GM12891 (cell line): ENCODE measurements at places on chromosomes 3 and 15.

DNA sequence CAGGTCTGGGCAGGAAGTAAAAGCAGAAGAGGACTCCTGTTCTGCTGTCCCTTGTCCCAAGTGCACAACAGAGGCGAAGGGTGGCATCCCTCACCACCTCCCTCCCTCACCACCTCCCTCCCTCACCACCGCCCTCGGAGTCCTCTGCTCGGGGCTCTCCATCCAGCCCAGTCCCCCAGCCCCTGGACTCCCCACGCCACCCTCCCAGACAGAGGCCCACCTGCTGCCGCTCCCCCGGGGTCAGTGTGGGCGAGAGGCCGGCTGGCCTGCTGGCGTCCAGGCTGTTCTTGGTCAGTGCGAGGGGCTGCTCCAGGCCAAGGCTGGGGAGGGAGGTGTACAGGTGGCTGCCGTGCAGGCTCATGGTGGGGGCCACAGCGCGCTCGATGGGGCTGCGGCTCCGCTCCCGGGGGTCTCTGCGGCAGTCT lies 79.1 kb downstream of the VGLL4 start:
- no peak for DNase-seq

DNA sequence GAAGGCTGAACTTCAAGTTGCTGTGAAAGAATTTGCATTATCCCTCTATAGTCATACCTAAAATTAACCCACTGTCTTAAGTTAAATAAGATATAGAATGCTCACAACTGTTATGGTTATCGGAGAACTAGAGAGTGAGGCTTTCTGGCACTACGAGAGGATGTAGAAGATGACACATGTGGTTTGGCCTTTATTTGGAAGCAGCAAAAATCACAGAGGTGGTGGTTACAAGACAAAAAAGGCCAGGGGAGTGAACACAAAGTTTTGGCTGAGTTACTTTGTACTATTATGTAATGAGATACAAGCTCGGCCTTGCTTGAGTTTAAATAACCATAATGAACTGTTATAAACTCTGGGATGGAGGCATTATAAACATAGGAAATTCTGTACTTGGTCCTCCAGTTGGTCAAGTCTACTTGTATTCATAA lies 78.3 kb upstream of the ICE2 start:
- DNase-seq: no peak

- DNase-seq: no peak
Measured at GRCh38 chr3:29065211-29065785, 215.6 kb upstream of the RBMS3 start.

GRCh38 chr3:151964743-151965142 lies 91.3 kb downstream of the SUCNR1 start:
- no peak for DNase-seq

DNA sequence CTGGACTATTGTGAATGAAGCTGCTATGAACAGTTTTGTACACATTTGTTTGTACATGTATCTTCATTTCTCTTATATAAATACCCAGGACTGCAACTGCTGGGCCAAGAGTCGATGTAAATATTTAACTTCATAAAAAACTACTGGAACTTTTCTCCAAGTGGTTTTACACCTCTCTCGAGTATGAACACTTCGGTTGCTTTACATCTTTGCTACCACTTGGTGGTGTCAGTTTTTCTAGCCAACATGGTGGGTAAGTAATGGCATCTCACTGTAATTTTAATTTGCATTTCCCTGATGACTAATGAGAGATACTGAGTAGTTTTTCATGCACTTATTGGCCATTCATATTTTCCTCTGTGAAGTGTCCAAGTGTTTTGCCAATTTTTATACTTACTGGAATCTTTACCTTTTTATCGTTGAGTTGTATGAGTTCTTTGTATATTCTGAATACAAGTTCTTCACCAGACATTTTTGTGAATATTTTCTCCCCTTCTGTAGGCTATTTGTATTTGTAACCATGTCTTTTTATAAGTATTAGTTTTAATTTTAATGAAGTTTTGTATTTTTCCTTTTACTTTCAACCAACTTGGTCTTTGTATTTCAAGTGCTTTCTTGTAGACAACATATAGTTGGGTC lies 44.4 kb downstream of the PCOLCE2 start:
- DNase-seq: no peak

DNA sequence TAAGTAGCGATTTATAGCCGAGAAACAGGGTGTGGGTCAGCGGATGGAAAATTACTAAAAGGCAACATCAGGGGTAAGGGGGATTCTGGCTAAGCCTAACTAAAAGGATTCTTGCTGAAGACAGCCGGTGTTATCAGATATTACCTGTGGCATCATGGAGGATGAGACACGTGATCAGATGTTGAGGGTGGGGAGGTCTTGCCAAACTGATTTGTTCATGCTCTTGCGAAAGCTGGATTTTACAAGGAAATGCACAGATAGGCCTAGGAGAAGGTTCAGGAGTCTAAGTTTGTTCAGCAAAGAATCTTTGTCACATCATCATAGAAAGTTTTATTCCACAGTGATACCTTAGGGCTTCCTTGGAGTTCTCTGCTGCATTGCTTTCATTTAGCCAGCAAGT lies 396.8 kb upstream of the TBL1XR1 start:
- DNase-seq: no peak

- DNase-seq: no peak
Measured at GRCh38 chr15:57911247-57911646, 154.3 kb downstream of the ALDH1A2 start.

DNA sequence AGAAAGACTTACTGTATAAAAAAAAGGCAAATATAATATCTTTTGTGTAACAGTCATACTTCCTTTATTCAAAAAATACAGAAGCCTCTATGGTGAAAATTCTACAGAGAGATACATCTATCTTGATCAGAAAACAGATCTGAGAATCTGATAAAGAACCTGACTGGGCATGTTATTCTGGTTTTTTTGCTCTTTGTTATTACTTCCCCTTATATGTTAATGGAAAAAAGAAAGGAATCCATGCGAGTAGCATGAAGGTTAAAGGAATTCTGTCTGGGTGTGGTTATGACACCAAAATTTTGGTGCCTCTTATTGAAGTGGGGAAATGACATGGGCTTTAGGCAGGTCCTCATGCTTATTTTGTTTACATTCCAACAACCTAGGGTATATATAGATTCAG lies 81.7 kb downstream of the BCHE start:
- no peak for DNase-seq

GRCh38 chr3:133377396-133377795 lies 22.5 kb upstream of the BFSP2 start:
- no peak for DNase-seq

DNA sequence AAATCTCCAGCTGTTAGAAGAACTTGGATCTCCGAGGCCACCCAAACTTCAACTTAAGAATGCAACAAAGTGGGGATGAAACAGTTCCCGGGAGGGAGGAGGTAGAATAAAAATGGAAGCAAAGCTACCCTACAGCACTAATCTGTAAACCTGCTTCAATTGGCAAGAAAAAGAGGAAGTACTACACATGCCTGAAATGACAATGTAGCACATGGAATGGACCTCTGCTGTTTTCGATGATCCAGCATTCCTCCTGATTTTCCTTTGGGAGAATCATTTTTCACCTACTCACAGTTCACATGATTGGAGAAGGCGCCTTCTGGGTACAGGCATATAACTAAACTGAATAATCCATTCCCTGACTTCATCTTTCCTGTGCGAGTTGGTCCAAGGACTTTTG lies 1081.5 kb downstream of the FHIT start:
- DNase-seq: no peak

DNA sequence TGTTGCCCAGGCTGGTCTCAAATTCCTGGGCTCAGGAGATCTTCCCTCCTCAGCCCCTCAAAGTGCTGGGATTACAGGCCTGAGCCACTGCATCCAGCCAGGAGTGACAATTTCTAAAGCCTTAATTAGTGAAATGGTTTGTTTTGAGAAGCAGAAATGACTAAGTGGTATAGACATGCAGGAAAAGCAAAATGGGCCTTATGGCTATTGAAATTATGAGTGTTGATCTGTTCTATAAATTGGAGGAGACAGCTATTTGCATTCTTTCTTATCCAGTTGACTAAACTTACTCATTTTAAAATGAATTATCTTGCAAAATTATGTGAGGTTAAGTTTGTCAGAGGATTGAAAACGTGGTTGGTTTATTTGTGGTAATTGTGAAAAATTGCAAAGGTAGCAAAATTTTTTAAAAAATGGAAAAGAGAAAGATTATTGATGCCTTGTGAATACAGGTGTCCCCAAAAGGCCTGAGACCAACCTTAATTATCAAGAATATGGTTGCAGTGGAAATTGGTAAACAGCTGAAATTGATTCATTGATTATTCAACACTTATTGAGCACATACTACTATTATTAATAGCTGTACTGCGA lies 7.9 kb downstream of the RAP2B start:
- no peak for DNase-seq

- no peak for DNase-seq
Measured at GRCh38 chr3:2802429-2802828, 307.7 kb downstream of the IL5RA start.

DNA sequence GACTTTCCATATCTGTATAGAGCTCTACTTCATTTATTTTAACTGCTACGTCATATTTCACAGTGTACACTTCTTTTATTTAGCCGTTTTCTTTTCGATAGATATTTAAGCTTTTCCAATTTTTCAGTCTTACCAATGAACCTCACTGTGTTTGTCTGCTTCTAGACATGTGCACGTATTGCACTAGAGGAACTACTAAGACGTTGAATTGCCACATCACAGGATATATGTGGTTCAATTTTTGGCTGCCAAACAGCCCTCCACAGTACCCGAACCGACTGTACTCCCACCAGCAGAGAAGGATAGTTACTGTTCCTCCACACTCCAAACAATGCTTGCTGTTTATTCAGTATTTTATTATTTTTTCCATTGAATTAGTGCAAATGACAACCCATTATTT lies 2.0 kb downstream of the NR1I2 start:
- no peak for DNase-seq

- no peak for DNase-seq
Measured at GRCh38 chr15:101239724-101240136, 12.1 kb downstream of the CHSY1 start.

- no peak for DNase-seq
Measured at GRCh38 chr3:111618945-111619344, 23.8 kb upstream of the ZBED2 start.

- no peak for DNase-seq
Measured at GRCh38 chr3:14403619-14404155, 1.3 kb downstream of the SLC6A6 start.

DNA sequence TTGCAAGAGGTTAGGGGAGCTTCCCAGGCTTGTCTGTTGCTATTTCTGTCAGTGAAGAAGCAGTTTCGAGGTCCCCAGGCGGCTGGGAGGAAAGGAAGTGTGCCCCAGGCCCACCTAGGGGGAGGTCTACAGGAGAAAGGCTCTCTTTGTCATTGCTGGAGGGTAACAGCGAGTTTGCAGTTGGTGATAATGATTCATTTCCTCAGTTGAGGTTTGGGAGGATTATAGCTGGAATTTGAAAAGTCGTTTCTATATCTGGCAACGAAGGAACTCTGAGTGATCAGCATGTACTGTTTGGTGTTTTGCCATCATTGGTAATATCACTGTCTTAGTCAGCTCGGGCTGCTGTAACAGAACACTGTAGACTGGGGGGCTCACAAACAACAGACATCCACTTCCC lies 65.5 kb upstream of the UBE3A start:
- DNase-seq: no peak

DNA sequence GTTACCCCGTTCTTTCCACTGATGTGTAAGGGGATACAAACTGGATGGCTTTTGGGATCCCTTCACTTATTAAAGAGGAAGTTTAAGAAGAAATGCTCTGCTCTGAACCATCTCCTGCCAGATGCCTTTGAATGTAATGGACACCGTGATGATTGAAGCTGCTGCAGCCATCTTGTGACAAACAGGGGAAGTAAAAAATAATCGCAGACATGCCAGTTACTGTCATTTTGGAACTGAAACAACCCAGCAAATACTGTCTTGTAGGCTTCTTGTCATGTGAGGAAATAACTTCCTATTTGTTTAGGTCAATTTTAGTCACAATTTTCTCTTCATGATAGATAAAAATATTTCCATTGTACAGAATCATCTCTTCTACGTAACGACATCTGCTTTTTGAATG lies 224.0 kb downstream of the CHL1 start:
- DNase-seq: no peak

GRCh38 chr15:50996641-50997040 lies 88.2 kb downstream of the AP4E1 start:
- DNase-seq: no peak

- no peak for DNase-seq
Measured at GRCh38 chr3:43024181-43024885, 45.2 kb downstream of the GASK1A start.

- DNase-seq: no peak
Measured at GRCh38 chr3:186121968-186122367, 13.1 kb upstream of the ETV5 start.

- DNase-seq: no peak
Measured at GRCh38 chr15:34331809-34332208, 5.8 kb downstream of the SLC12A6 start.

GRCh38 chr3:180199417-180199995 lies 162.8 kb upstream of the PEX5L start:
- no peak for DNase-seq
